ENCODE measurements at places on chromosomes 16 and 17. TPM values are rescaled to one million over a fixed set of nuclear protein-coding genes. Genes with fewer than 3 reads are reported as not detected.

Gene SLC12A3
- not detected for polyA plus RNA-seq

Gene KCNAB3
- 2.2 TPM for polyA plus RNA-seq

Gene ABCA10
- 0.58 TPM for polyA plus RNA-seq

DNA sequence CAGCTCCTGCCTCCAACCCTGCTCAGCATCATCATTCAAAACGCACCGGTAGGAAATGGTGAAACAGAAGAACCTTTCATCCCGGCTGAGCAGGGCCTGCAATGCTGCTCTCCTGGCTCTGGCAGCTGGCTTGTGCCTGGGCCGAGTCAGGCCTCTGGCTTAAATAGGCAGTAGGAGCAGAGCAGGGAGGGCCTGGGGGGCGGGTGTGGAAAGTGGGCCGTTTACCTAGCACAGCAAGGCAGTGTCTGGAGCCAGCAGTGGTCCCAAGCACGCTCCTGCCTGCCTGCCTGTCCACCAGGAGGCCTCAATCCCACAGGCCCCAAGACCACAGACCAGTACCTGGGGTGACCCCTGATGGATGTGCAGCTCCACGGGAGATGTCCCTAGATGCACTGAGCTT lies 59.3 kb downstream of the SMPD3 start:
- DNase-seq = no peak

DNA sequence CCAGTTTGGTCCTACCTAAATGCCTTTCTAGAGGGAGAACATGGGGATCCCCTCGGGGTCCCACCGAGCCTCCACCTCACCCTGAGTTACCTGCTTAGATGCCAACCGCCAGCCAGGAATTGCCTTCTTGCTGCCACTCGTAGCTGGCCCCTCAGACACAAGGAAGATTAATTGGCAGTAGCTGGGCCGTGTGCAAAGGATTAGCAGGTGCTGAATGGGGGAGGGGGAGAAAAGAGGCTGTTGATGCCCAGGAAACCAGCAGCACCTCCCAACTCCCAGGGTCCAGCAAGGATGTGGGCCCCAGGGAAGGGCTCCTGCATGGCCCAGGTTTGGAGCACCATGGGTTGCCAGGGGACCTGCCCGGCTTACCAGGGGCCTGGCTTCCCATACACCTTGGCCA lies at the start of gene CNGB1:
Gene CNGB1 (minus strand): TSS at position 159 of the 400 bp plus-strand sequence. CDS start 3,842 bp downstream, outside the sequence.
- DNase-seq = no peak

DNA sequence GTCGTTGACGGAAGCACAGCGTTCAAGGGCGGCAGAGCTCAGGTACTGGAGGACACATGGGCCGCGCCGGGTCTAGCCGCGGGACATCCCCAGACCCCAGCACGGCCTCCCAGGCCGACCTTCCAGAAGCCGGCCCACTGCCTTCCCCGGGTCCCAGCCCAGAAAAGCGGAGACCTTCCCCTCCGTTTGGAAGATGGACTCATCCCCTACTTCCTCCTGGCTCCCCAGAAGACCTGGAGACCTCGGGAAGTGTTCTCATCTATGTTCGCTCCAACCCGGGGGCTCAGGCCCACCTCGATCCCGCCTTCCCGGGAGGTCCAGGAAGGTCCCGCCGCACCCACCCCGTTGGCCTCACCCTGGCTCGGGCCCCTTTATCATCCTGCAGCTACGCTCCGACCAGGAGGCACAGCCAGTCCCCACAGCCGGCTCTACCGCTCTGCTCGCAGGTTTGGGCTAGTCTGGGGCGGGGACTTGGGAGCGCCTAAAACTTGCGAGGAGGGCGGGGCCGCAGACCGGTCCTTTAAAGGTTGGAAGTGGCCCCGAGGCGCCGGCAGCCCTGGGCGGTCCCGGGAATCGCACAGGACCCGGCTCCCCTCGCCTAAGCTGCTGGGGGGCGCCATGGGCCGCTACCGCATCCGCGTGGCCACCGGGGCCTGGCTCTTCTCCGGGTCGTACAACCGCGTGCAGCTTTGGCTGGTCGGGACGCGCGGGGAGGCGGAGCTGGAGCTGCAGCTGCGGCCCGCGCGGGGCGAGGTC lies at the start of gene ALOX12:
Gene ALOX12 (plus strand): TSS at position 550 of the 756 bp plus-strand sequence. CDS start 69 bp downstream, at position 619.
- DNase-seq = no peak

DNA sequence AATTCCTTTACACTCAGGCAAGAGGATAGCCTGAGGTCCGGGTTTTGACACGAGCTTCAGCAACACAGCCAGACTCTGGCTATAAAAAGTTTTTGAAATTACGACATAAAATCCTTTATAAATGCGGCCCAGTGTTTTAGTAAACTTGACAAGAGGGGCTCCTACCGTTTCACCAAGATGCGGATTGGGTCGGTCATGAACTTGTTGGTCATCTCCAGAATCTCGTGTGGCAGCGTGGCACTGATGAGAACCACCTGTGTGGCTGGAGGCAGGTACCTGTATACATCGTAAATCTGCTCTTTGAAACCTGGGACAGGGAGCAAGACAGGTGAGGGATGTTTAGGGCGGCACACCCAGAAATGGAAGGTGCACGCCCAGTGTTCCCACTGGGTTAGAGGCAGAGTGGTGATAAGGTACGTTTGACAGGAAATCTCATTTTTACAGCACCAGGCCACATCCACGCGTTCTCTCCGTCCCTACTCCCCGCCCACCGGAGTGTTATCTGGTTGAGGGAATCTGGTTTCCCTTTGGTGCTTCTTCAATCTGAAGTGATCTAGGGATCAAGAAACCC lies 8.0 kb downstream of the EIF4A3 start:
- no peak for DNase-seq

DNA sequence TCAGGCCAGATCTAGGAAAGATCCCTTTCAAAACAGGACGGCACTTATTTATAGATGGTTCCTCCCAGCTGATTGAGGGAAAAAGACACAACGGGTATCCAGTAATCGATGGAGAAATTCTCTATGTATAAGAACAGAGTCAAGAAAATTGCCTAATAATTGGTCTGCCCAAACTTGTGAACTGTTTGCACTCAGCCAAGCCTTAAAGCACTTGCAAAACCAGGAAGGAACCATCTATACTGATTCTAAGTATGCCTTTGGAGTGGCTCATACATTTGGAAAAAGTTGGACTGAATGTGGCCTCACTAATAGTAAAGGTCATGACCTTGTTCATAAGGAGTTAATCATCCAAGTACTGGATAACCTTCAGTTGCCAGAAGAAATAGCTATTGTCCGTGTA lies 5.9 kb downstream of the HPR start:
- DNase-seq = no peak

GRCh38 chr16:4183237-4184037 lies 58.4 kb downstream of the SRL start:
- DNase-seq = peak; percentile 81

Data from AG04450 (cell line).